Stimulated activated CD8-positive, alpha-beta memory T cell treated with anti-CD3 and anti-CD28 coated beads, Interleukin-7, amount 100 ng/mL, for 1 hour (primary cell): ENCODE measurements at places on chromosomes 11 and 22.

DNA sequence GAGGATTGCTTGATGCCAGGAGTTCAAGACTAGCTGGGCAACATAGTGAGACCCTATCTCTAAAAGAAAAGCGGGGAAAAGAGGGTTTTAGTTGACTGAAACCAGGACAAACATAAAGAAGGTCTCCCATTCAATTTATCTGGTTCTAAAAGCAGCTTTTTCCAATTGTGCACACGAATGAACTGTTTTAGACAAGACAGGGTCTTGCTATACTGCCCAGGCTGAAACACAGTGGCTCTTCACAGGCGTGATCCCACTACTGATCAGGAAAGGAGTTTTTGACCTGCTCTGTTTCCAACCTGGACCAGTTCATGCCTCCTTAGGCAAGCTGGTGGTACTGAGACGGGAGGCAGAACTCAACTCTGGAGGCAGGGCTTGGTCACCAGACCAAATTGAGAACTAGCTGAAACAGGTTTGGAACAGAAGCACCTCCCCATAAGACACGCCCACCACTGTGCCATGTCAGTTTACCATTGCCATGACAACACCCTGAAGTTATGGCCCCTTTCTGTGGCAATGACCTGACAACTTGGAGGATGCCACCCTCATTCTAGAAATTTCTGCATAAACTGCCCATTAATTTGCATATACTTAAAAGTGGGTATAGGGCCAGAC, 2.8 kb upstream of the NUCB2 start:
- no peak for DNase-seq

DNA sequence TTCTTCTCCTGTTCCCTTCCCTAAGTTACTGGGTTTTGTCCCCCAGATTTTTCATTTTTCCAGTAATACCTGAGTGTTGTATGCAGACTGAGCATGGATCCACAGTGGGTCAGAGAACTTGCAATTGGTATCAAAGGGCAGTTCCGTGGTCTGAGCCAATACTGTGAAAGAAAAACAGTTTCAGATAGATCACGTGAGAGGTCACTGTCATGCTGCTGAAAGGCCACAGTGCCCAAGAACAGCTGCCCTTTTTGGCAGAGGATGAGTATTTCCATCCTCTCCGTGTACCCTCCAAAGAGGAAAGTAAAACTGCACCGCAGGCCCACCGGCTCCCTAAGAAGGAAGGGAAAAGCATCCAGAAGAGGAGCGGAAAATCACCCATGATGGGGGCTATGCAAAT, 73.0 kb upstream of the TBCEL start:
- DNase-seq: no peak

DNA sequence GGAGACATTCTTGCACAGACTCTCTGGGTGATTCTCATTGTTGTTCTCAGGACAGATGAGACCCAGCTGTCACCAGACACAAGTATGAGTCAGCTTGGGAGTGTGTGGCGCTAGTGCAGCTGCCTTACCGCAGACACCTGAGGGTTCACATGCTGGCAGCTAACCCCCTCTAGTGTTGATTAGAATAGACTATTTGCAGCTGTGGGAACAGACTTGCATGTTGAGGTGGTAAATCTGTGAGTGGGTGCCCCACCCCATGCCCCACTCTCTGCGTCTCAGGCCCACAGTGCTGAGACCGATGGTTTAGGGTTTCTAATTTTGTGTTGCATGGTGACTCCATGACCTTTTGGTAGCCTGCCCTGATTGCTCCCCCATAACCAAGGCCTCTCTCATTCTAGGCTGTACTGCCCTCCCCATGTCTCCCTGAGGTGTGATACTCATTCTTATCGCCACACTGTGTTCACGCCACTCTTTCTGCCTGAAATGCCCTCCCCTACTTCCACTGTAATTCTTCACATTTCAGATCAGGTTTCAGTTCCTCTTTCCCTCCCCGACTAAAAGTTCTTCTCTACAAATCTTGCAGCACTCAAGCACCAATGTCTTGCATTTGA, 73.7 kb upstream of the KIRREL3 start:
- DNase-seq: no peak

DNA sequence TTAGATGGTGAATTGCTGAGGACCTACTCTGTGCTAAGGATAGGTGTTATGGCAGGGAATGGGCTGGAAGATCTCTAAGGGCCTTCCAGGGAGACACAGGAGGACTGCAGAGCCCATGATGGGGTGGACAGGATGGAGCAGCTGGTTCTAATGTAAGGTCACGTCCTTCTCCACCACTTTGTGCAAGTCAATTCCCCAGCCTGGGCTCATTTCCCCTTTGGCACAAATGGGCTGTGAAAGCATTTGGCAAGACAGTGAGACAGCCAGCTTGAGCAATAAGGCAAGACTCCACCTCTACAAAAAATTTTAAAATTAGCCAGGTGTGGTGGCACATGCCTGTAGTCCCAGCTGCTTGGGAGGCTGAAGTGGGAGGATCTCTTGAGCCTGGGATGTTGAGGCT, 81.4 kb upstream of the THY1 start:
- DNase-seq: no peak

DNA sequence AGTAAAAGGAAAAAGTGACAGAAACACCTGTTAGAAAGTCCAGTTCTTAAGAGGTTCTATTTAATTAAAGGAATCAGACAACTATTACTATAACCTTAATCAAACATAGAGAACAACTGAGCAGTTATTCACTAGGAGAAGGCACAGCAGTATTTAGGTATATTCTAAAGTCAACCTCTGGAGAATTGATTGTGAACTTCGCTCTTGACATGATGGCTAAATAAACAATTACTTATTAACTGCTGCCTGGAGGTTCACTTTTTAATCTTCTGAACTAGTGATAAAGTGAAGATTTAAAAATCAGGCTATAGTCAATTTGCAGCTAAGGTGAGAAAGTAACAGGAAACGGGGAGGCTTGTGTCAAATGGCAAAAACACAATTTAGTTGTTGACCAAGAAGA, 557.3 kb downstream of the FAM181B start:
- DNase-seq: no peak

GRCh38 chr11:30741039-30741550, 154.9 kb upstream of the MPPED2 start:
- DNase-seq: no peak
